NCI-H345 (cell line): ENCODE measurements at places on chromosomes 11 and 22.

DNA sequence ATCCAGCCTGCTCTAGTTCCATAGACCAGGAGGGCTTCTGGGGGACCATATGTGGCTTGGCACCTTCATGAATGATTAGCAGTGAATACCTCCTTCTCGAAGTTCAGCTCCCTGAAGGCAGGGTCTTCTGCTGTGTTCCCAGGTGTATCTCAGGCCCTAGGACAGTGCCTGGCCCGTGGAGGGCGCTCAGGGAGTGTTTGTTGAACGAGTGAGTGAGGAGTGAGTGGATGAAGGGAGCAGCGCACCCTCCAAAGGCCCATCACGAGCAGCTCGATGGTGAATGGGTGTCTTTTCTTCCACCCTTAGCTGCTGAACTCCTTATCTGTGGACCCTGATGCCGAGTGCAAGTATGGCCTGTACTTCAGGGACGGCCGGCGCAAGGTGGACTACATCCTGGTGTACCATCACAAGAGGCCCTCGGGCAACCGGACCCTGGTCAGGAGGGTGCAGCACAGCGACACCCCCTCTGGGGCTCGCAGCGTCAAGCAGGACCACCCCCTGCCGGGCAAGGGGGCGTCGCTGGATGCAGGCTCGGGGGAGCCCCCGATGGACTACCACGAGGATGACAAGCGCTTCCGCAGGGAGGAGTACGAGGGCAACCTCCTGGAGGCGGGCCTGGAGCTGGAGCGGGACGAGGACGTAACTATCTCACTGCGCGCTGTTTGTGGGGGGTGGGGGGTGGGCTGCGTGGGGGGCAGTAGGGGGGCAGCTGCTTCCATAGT, 9.5 kb downstream of the ANO1 start:
- no peak for DNase-seq

- DNase-seq, result no peak
These were observed 4.7 kb downstream of the EHF start for GRCh38 chr11:34625576-34625975.

DNA sequence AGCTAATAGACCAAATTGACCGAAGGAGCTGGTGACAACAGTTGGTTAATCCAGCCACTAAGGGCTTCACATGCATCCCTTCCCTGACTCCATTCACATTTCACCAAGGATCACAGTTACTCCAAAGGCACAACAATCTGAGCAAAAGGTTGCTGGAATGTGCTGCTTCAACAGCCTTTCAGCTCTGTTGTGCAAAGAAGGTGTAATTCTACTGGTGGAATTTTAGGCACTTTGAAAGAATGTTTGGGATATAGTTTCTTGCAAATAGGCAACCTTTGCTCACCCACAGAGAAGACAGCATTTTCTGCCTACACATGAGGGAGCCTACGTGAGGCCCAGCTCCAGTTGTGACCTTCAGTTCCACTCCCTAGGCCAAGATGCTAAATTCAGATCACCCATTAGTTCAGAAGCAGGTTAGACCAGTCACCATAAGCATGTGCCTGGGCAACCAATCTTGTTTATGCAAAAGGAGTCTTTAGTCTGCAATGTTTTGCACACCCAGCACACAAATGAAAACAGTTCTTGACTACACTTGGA, 21.6 kb upstream of the FCHSD2 start:
- no peak for DNase-seq

DNA sequence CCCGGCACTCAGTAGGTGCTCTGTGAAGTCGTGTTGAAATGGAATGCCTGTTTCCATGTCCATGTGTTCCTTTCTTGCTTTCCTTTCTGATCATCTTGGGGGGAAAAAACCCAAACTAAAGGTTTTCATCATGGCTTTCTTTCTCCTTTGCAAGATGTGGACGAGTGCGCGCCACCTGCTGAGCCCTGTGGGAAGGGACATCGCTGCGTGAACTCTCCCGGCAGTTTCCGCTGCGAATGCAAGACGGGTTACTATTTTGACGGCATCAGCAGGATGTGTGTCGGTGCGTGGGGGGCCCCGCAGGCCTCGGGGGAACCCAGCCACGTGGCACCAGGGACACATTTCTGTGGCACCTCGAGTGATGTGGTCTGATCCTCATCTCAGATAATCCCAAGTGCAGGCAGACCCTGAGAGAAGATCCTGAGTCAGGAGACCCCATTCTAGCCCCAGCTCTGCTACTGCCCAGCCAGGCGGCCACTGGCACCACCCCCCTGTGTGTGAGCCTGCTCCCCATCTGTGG, 39.4 kb downstream of the FBLN1 start:
- DNase-seq, result no peak

DNA sequence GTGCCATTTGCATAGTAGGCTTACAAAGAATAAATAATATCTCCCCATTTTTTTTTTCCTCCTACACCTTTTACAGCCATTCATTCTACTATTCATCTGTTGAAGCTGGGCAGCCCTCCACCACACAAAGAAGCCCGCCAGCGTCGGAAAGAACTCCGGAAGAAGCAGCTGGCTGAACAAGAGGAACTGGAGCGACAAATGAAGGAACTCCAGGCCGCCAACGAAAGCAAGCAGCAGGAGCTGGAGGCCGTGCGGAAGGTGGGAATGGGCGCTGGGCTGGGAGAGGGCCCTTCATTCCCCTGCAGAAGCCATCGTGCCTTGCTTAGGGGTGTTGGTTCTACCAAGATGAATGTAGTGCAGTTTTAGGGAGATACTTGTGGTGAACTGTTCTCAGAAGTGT, 68.6 kb downstream of the SWAP70 start:
- no peak for DNase-seq

- DNase-seq, result no peak
These were observed 38.4 kb upstream of the GLYAT start for GRCh38 chr11:58770166-58770565.

DNA sequence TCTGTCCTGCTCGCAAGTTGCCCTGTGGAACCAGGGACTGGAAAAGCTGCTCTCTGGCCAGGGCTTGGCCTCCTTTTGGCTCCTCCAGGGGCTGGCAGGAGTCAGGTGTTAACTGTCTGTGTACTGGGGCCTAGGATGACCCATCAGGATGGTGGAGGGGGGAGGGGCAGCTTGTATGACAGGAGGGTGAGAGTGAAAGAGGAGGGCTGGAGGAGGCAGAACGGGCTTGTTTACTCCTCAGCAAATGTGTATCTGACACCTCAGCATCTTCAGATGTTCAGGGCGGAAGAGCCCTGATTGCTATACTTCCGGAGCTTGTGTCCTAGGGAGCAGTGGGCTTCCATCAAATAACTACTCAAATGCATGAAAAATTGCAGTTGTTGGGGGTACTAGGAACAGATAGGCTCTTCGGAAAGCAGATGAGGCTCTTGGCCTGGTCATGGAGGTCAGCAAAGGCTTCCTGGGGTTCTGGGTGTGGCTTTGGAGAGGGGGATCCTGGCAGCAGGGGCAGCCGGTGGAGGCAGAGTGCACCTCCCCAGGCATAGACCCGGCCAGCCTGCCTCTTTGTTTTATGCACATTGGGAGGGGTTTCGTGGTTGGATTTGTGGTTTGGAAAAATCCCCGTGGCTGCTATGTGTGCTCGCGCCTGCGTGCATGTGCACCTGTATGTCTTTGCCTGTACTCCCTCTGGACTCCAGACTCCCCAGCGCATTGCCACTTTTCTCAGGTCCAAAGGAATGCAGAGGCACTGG, 31.2 kb downstream of the CD82 start:
- DNase-seq, result no peak

GRCh38 chr22:17924735-17925364, 99.5 kb downstream of the MICAL3 start:
- DNase-seq, result no peak

- DNase-seq, result no peak
These were observed 8.7 kb upstream of the MRPL23 start for GRCh38 chr11:1938343-1939005.

DNA sequence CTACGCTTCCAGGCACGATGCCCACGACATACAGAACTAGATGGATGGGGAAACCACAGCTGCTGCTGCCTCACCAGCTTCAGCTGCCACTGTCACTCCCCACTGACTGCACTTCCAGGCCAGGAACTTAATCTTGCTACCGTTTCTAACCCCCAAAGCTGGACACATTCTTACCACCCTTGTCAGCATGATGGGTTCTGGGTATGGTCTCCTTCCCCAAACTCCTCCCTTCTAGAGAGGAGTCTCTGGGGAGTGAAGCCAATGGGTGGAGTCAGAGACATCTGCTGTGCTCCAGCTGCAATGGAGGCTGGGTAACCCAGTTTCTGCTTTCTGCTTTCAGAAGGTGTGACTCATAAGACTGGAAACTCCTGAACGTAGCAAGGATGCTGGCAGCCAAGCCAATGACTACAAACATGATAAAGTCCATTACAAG, 87.0 kb upstream of the THY1 start:
- DNase-seq, result no peak

- DNase-seq, result no peak
These were observed 76.8 kb downstream of the SC5D start for GRCh38 chr11:121369366-121369765.

DNA sequence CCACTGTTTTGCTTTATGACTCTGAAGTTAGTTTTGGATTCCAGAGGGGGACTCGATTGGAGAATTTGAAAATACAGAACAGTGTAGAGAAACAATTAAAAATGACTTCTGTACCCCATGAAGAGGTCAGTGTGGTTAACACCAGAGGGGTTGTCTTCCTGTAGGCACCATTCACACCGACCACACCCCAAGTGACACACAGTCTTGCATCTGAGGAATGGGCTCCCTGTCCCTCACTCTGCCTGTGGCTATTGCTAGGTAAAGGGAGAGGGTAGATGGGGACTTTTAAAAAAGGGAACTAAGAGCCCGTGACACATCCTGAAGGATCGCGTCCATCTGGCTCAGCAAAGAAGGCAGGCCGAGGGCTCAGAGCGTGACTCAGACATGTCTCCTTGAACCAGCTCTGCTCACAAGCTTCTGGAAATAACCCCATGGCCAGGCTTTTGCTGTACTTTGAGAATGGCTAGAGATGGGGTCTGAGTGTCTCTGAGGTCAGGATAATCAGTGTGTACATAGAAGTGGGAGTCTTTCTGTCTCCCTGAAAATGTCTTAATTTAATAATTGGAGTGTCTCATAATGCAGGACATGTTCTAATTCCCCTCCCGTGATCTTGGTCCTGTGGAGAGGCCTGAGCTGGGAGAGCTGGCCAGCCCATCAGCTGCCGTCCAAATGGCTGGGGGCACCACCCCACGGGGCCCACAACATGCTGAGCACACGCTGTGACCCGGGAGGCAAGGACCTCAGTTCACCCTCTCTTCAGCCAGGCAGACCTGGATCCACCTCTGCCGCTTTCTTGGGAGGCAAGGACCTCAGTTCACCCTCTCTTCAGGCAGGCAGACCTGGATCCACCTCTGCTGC, 39.3 kb downstream of the SGSM1 start:
- DNase-seq, result no peak

GRCh38 chr11:92505689-92506088, 281.1 kb downstream of the FAT3 start:
- DNase-seq, result no peak

GRCh38 chr11:116777056-116777455, 4.3 kb upstream of the BUD13 start:
- DNase-seq, result no peak

GRCh38 chr22:17237038-17237668, 17.9 kb upstream of the ADA2 start:
- no peak for DNase-seq

DNA sequence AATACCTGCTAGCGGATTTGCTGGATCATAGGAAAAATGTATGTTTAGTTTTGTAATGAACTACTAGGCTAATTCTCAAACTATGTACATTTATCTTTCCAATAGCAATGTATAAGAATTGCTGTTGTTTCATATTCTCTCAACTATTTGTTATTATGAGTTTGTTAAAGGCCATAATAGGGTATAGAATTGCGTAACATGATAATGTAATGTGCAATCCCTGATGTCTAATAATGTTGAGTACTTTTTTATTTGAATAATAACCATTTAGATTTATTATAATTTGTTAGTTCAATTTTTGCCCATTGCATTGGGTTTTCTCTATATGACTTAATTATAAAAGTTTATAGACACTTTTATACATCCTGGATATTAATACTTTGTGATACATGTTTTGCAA, 801.6 kb downstream of the LUZP2 start:
- DNase-seq, result no peak

DNA sequence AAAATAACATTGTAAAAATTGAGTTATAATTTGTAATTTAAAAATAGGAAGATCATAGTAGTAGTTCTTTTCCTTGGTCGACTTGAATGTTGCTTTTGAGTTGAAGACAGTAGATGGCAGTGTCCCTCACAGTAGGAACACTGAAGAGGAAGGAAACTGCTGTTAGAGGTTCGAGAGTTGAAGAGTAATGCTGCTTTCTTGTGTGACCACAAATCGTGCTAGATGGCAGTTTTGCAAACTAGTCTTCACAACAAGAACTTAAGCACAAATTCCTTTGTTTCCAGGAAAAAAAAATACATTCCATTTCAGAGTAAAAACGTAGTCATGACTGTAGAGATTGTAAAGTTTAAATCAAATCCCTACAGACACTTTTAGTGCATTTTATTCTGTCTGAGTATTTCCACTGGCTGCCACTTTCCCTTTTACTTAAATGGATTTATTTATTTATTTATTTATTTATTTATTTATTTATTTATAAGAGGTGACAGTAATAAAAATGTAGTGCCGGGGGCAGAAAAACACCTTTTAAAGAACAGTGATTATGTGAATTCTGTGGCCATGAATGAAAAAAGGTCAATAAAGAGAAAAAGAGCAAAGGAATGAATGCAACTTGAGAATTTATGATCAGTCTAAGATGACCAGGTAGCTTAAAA, 54.6 kb downstream of the SPECC1L start:
- no peak for DNase-seq

DNA sequence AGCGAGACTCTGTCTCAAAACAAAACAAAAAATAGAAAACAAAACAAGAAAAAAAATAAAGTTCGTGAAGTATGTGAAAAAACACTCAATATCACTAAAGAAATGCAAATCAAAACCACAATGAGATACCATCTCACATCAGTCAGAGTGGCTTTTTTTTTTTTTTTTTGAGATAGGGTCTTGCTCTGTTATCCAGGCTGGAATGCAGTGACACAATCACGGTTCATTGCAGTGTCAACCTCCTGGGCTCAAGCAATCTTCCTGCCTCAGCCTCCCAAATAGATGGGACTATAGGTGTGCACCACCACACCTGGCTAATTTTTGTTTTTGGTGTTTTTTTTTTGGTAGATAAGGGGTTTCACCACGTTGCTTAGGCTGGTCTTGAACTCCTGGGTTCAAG, 37.5 kb downstream of the ATG16L2 start:
- DNase-seq, result no peak

GRCh38 chr11:68783216-68783821, 32.0 kb upstream of the TESMIN start:
- DNase-seq, result no peak

GRCh38 chr11:10302359-10302743, 2.5 kb upstream of the ADM start:
- peak; percentile 63 for DNase-seq

DNA sequence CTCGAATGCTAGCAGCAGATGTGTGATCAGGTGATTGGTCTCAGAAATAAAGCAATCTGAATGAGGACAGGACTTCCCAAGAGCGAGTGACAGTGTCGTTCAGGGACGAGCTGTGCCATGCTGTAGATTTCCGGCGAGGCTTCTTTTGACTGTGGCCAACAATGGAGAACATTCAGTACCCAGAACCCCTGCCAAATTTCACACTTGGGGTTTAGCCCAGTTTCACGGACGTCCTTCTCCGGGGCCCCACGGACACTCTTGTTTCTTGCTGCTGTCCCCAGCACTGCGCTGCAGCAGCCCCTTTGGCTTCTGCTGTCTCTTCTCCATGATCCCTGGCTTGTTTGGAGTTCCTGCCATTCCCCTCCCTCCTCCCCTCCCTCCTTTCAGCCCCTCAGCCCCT, 115.1 kb upstream of the GRAMD1B start:
- no peak for DNase-seq
